ENCODE measurements at places on chromosomes 1 and 21. TPM values are rescaled to one million over a fixed set of nuclear protein-coding genes. Genes with fewer than 3 reads are reported as not detected.

- no peak for DNase-seq
These were observed 62.1 kb downstream of the PLPPR4 start for GRCh38 chr1:99326215-99326949.

DNA sequence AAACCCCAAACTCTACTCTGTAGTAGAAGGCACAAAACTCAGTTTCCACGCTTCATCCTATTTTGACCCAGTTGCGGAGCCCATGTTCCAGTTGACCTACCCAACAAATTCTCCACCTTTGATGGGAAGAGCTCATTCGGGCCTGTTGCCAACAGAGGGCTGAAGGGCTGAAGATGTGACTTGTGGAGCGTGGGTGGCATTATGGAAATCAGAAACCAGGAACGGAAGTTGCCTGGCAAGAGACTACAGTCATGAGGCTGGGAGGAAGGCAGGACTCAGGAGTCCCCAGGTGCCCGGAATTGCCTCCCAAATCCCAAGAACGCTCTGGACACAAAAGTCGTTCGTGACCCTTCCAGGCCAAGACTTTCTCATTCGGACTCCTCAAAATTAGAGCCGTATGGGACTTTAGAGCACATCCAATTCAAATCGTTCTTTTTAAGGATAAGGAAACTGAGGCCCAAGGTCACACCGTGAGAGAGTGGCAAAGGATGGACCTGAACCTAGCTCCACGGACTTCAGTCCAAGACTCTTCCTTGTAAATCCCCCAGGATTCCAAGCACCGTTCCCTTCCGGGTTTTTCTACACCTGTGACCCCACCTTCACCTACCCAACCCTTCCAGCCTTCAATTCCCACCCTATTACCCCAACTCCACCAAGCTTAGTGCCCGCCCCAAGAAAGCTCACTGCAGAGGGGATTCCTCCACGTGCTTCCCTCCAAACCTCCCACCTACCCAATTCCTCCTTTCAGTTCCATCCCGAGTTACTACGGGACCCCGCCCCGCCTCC, 739 bp downstream of the SMG5 start:
- DNase-seq = no peak

- no peak for DNase-seq
These were observed 98.9 kb upstream of the BACE2 start for GRCh38 chr21:41068967-41069642.

Gene PDC
- not detected for total RNA-seq

Gene CRABP2
- total RNA-seq = 37.9 TPM

Gene CDK18
- 3.5 TPM for total RNA-seq

Gene TRIM45
- total RNA-seq = 7.8 TPM

Gene ZNF695
- total RNA-seq = 2.7 TPM

All from urinary bladder (tissue), 4 donors.